Stimulated activated CD4-positive, alpha-beta T cell treated with anti-CD3 and anti-CD28 coated beads, Interleukin-2, amount 100 ng/mL, for 24 hours (primary cell): ENCODE measurements at places on chromosomes 6 and 20.

DNA sequence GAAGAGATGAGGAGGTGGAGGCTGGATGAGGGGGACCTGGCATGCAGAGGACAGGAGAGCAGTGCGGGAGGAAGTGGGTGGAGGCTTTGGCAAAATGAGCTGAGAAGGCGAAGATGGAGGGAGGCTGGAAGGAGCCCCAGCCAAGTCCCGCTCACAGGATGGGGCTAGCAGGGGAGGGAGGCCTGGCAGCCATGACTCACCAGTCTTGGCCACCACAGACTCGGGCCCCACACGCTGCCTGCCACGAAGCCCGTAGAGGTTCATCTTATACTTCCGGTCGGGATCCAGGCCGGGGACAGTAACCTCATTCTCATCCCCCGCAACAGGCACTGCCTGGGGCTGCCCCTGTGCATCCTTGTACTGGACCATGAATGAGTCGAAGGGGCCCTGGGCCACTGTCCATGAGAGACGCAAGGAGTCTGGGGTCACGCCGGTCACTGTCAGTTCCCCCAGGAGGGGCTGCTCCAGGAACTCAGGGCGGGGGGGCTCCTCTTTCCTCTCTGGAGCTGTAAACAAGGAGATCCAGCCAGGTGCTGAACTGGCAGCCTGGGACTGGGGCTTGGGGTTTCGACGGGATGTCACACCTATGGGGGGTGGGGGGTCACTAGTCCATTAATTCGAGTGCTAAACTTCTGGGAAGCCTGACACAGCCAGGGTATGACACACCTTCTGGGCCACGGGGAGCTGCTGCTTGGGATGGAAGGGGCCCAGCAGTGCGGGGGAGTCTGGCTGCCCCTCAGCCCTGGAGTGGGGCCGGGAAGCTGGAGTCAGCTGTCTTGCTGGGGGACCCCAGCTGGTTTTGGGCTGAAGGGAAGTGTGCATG, 27.8 kb downstream of the TNXB start:
- DNase-seq, result no peak

DNA sequence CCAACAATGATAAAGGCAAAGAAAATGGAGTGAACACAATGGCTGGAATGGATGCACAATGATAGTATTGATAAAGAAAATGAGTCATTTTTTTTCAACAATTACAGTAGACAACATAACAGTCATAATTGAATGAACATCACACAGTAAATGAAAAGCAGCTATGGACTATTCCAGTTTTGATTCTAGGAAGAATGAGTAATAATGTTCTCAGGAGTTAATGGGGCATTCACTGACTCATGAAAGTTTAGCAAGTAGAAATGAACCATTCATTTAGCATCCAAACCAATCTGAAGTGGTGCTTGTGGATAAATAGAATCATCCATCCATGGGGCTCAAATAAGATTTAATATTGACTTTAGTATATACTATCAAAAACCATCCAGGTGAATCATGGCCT, 1029.5 kb upstream of the GJE1 start:
- no peak for DNase-seq

- no peak for DNase-seq
Measured at GRCh38 chr6:100229512-100229911, 235.2 kb downstream of the SIM1 start.

DNA sequence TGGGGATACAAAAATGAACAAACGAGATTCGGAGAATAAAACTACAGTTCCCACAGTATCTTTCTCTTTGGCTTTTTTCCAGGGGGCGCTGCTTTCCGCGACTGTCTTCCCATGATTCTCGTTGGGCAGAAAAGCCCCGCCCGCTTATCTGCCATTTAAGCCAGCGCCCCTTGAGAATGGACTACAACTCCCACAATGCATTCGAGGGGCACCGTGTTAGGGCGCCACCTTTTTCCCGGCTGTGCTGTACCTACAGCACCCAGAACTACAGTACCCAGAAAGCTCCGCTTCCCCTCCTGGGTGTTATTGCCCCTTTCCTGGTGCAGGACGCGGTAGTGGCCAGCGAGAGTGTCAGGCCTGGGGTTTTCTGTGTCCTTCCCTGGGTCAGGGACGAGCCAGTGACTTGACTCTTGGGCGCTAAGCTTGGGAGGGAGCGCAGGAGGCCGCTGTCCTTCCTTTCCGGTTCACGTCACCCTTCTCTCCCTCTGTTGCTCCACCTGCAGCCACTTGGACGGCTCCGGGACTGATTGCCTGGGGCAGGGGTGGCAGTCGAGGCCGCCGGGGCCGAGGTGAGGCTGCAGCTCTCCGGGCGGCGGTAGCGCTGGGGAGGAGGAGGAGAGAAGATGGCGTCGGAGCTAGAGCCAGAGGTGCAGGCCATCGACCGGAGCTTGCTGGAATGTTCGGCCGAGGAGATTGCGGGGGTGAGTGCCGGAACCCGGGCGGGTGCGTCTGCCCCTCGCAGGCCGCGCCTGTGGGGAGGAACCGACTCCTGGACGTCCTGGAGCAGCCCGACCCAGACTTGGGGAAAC, at the start of gene UBR2:
Gene UBR2 (plus strand): TSS at position 333 of the 809 bp plus-strand sequence. CDS start 291 bp downstream, at position 624.
- DNase-seq, result peak; percentile 94

- DNase-seq, result no peak
Measured at GRCh38 chr20:19683188-19683587, 74.9 kb upstream of the RIN2 start.

DNA sequence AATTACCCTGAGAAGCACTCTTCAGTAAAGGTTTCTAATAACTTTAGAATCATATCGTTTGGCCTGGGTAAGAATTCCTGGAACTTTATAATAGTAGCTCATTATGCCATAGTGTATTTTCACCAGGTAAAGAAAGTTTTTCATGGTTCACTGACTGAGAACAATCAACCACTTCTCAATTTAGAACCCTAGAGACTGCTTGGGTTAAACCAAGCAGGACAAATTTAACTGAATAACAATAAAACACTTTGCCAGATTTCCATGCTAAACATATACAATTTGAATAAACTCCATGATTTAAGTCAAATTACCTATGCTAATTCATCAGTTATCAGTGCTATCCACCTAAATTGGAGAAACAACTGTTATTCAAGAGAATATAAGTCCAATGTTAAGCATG, 99.4 kb downstream of the PLG start:
- DNase-seq, result no peak

DNA sequence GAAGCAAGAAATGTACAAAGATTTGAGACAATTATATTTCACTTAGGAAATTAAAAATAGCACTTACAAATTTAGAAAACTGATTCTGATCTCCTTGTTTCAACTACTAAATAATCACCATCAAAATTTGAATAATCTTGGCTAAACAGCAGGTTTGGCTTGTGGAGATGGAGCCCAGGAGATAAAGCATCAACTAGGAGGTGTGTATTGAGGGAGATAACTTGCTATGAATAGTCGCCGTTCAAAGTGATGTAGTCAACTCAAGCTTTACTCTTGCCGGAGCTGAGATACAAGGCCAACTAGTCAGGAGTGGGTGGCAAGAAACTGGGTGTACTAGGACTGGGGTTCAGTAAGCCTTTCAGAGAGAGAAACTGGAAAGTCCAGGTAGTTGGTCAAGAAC, 117.7 kb downstream of the TRMT11 start:
- no peak for DNase-seq

DNA sequence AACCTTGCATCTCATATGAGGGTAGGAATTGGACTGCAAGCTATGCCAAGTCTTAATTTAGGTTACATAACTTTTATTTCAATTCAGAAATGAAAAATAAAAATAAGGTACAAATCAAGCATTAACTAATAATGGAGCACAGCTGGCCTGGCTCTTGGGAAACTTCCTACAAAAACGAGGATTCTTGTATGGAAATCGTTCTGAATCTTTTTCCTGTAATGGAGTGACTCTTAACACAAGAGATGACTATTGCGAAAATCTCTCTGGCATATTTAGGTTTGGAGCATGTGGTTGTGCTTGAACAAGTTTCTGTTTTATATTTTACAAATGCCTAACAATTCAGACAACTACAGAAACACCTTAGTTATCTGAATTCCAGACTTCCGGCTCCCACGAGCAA, 34.0 kb upstream of the PI16 start:
- no peak for DNase-seq

DNA sequence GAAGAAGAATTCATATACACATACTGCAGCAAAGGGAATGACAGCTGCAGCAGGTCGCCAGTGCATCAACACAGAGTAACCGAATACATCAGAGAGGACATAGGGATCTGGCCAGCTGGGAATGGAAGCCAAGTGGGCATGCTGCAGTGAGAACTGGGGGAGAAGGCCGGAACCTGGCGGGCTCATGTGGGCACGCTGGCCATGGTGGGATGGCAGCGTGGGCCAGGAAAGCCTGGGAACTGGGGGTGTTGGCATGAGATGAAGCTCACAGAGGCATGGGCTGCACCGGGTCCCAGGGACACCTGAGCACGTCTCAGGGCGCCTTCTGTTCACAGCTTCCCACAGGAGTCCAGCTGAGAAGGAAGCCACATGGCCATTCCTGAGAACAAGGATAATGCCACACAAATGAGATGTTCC, 139.5 kb upstream of the AGPAT4 start:
- no peak for DNase-seq

- DNase-seq, result no peak
Measured at GRCh38 chr6:139129284-139129683, 5.6 kb upstream of the HECA start.

DNA sequence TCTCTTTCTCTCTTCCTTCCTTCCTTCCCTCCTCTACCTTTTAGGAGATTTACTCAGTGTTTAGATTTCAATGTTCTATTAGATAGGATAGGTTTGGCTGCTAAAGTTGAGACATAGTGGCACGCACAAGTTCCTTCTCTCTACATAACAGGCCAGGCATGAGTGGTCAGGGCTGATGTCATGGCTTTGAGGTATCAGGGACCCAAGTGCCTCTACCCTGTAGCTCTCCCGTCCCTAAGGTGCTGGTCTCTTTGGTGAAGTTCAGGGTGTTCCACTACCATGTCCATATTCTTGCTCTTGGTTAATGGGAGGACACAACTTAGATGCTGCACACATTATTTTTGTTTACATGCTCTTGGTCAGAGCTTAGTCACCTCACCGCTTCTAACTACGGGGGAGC, 245.3 kb downstream of the QKI start:
- no peak for DNase-seq

GRCh38 chr6:108947114-108947854, 99.1 kb downstream of the ARMC2 start:
- DNase-seq, result no peak

GRCh38 chr20:43906505-43907034, 8.1 kb upstream of the TOX2 start:
- DNase-seq, result no peak

DNA sequence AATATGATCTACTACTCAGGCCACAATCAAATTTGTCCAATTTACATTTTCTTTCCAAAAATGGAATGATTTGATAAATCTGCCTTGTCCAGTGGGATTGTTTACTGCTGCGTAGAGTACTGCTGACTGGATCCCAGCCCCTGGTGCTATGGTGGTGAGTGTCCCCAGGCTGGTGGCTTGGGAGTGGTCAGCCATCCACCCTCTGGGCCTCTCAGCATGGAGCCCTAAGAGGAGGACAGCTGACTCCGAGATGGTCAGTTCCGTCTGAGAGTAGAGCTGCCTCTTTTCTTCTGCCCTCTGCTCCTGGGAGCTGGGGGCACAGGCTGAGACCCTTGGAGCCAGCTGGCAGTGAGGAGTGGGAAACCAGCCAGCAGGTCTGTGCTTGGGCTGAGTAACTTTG, 22.7 kb downstream of the PRDM13 start:
- DNase-seq, result no peak

DNA sequence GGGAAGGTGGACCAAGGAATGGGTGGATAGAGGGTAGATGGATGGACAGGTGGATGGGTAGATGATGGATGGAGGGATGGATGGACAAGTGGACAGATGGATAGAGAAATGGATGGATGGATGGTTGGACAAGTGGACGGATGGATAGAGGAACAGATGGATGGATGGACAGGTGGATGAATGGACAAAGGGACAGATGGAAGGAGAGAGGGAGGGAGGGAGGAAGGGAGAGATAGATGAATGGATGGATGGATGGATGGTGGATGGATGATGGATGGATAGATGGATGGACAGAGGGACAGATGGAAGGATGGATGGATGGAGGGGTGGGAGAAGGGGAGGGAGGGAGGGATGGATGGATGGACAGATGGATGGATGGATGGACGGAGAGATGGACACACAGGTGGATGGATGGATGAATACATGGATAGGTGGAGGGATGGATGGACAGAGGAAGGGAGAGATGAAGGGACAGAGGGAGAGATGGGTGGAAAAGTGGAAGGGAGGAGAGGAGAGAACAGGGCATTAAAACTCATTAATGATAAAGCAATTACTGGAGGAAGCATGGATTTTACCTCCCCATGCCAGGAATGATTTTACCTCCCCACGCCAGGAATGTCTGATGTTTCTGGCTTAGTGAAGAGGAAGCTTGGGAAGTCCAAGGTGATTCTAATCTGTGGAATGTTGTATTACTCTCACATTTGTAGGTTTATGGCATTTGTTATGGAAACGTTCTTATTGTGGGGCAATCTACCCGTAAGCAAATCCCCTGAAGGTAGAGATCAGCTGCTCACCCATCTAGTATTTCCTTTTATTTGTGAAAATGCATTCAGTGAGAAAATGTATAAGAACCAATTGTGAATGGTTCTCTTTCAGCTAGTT, 383.3 kb downstream of the TAF4 start:
- DNase-seq, result no peak

- no peak for DNase-seq
Measured at GRCh38 chr6:69308584-69308983, 488.2 kb downstream of the LMBRD1 start.

- no peak for DNase-seq
Measured at GRCh38 chr20:833121-833449, 430 bp upstream of the FAM110A start.

DNA sequence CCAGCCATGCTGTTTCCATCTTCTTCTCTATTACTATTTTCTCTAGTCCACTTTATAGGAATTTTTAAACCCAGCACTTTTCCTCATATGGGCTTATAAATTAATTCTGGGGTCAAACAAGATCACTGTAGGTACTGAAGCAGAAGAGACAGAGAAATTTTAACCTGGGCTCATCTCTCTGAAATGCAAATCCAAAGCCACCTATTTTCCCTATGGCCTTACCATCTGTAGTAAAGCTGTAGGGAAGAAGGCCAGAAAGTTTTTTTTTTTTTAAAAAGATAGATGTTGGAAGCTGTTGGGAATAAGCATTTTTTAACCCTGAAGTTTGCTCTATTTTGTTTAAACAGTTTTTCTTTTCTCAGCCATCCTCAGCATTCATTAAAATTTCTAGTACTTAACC, 367.4 kb downstream of the CD109 start:
- DNase-seq, result no peak

GRCh38 chr20:9051508-9051907, 17.4 kb upstream of the PLCB4 start:
- DNase-seq, result no peak

- DNase-seq, result no peak
Measured at GRCh38 chr20:37669062-37669772, 24.6 kb upstream of the CTNNBL1 start.

DNA sequence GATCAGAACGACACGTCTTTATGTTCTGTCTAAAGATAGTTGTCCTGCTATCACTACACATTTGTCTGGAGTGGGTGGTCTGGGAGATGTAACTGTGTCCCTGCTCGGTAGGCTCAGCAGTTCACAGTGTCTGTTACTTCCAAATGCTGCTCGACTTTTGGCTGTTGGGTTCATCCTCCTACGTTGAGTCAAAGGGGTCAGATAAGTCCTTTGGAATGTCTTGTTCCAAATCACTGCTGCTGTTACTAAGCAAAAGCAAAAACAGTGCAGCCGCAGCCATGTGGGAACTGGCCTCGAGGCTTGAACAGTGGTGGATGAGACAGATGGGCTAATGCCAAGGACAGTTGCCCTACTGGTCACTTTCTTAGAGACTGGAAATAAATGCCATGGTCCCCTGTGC, 272.2 kb upstream of the MAP3K7 start:
- DNase-seq, result no peak
